HFFc6 (cell line): ENCODE measurements at places on chromosomes 12 and 14. TPM values are rescaled to one million over a fixed set of nuclear protein-coding genes. Genes with fewer than 3 reads are reported as not detected.

The HOXC12 gene
- not detected in 3 replicates for total RNA-seq

The SCN8A gene
- 13.4 to 16.4 TPM (median 14.1 TPM) in 3 replicates for total RNA-seq

DNA sequence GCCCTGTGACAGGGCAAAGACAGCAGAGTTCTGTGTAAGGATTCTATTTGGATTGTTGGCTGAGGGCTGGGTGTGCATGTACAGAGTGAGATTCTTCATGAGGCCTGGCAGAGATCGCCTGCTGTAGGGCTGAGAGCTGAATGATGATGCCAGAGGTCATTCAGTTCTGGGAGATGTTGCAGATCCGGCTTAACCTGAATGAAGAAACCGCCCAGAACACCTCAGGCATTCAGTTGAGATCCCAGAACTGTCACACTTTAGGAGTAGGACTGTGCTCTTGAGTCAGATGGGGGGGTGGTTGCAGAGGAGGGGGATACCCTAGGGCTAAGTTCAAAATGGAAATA lies 5.8 kb upstream of the EVL start:
- H3K27ac ChIP-seq = no peak overlapping the region
- peaks cover 14% of the 10 kb centered on the region for H3K27me3 ChIP-seq
- H3K4me3 ChIP-seq = no peak overlapping the region

- no peaks in the 10 kb centered on the region; the same call in 1 of the 2 replicates for H3K27me3 ChIP-seq
- peak overlapping the region; percentile 92 for H3K27ac ChIP-seq
- H3K36me3 ChIP-seq = peaks cover 29% of the 10 kb centered on the region
These were observed 186.0 kb upstream of the HMGA2 start for GRCh38 chr12:65638324-65638723.

GRCh38 chr14:77148510-77149231 lies 7.1 kb upstream of the ZDHHC22 start:
- no peak for DNase-seq
- H3K27ac ChIP-seq = no peak overlapping the region
- no peaks in the 10 kb centered on the region for H3K4me1 ChIP-seq
- no peaks in the 10 kb centered on the region for H3K36me3 ChIP-seq
- H3K27me3 ChIP-seq = peaks cover 29% of the 10 kb centered on the region

The CMKLR1 gene
- total RNA-seq = not detected in 3 replicates

DNA sequence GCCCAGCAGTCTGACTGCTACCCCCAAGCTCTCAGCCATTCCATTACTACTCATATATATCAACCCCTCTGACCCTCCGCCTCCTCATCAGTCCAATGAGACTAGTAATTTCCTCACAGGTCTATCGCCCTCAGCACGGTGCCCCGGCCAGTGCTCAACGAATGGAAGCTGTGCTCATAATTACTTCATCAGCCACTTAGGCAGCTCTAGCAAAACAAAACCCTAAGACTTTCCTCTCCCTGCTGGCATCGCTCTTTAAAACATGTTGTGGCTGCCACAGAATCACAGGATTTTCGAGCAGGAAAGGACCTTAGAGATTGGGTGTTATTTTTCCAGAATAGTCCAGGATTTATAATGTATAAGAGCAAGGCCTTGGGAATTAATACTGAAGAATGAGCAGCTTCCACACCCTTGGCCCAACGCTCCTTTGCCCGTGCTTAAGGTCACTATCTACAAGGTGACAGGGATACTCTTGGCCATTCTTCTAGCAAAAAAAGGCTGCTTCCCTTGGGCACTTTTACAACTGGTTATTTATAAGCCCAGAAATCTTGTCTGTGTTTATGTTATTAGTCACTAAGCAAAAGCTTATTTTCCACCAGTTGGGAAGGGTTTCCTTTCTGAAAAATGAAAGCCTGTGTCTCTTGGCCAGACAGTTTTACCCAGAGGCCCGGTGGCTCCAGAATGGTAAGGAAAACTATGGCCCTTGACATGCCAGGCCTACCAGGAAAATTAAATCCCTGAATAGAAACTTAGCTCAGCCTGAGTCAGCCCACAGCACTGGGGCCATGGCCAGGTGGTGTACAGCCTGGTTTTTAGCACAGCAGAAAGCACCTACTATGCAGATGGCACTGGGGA lies 47.9 kb downstream of the NUAK1 start:
- H3K36me3 ChIP-seq = peaks cover 44% of the 10 kb centered on the region
- peaks cover 2% of the 10 kb centered on the region for H3K27me3 ChIP-seq
- H3K4me1 ChIP-seq = peaks cover 71% of the 10 kb centered on the region

- no peak within 1 kb of the TSS for H3K27ac ChIP-seq
- H3K36me3 ChIP-seq = no peaks in the 10 kb centered on the region
- peaks cover 5% of the 10 kb centered on the region for H3K27me3 ChIP-seq
- no peak within 1 kb of the TSS for H3K4me3 ChIP-seq
These were observed at the start of gene FZD10 for GRCh38 chr12:130162267-130162666. TSS of gene FZD10 (plus strand) at chr12:130162464. CDS start at chr12:130162943, 479 bp downstream.

- H3K4me3 ChIP-seq = no peak overlapping the region
- no peaks in the 10 kb centered on the region; the same call in 1 of the 2 replicates for H3K27me3 ChIP-seq
- no peaks in the 10 kb centered on the region; the same call in 1 of the 2 replicates for H3K36me3 ChIP-seq
- no peaks in the 10 kb centered on the region for H3K4me1 ChIP-seq
- DNase-seq = no peak
These were observed 43.0 kb downstream of the SERPINA3 start for GRCh38 chr14:94655169-94655710.

The SCNN1A gene
- total RNA-seq = not detected in 3 replicates

DNA sequence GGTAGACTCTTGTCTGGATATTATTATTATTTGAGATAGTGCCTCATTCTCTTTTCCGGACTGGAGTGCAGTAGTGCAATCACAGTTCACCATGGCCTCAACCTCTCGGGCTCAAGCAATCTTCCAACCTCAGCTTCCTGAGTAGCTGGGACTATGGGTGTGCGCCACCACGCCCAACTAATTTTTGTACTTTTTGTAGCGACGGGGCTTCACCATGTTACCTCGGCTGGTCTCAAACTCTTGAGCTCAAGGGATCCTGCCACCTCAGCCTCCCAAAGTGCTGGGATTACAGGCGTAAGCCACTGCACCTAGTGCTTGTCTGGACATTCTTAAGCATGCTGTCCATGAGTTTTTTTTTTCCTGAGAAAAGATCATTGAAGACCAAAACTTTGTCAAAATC lies 498.9 kb upstream of the RGS6 start:
- no peak for DNase-seq
- peaks cover 22% of the 10 kb centered on the region for H3K36me3 ChIP-seq
- H3K27me3 ChIP-seq = peaks cover 3% of the 10 kb centered on the region

- peaks cover 5% of the 10 kb centered on the region for H3K27me3 ChIP-seq
- H3K36me3 ChIP-seq = peaks cover 8% of the 10 kb centered on the region
- H3K27ac ChIP-seq = no peak overlapping the region
- DNase-seq = no peak
- peaks cover 27% of the 10 kb centered on the region for H3K4me1 ChIP-seq
- H3K4me3 ChIP-seq = peak overlapping the region; percentile 75
These were observed 100.7 kb downstream of the APAF1 start for GRCh38 chr12:98745578-98746391.

DNA sequence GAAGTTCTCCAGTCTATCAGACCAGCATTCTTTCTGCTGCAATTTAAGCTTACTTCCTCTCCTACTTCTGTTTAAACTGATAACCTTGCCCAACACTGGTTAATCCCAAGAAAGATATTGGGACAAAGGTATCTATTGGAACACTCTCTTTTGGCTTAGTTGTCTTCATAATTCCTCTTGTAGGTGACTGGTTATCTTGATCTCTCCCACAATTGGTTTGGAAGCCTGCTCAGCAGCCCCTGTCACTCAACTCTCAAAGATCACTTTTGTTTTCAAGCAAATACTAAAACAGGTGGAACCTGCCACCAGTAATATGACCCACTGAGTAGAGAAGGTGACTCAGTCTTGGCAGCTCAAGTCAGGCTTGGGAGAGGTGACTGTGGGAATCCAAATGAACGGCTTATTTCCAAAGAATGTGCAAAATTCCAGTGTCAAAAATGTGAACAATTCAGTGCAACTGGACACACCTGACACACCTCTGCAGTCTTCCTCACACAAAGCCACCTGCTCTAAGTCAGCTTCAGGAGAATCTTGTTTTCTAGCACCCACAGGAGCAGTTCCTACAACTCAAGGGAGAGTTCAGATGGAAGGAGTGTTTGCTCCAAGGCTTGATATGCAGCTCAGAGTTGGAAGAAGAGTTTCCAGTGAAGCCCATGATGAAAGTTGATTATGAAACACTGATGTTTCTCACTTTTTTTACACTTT lies 83.2 kb upstream of the SLC38A2 start:
- DNase-seq = no peak
- peaks cover 14% of the 10 kb centered on the region for H3K36me3 ChIP-seq
- peaks cover 1% of the 10 kb centered on the region; the same call in 1 of the 2 replicates for H3K27me3 ChIP-seq
- peak overlapping the region; percentile 60 for H3K27ac ChIP-seq

The SIX6 gene
- not detected in 3 replicates for total RNA-seq

DNA sequence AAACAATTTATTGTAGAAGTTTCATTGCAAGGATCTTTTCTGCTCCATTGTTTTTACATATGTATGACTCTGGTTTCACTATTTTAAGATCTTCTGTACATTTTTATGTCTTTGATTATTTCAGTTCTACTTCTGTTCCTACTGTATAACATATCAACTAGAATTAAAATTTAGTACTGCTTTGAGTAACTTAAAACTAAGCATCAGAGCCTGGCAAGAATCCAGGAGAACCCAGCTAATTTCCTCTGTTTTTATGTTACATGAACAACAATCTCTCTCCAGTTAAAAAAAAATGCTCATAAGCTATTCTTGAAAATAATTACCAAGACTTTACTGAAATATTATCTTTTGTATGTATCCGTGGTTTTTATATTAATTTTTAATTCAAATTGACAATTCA lies 370.7 kb downstream of the TMTC2 start:
- no peaks in the 10 kb centered on the region for H3K4me1 ChIP-seq
- no peak for DNase-seq
- no peaks in the 10 kb centered on the region for H3K27me3 ChIP-seq
- no peak overlapping the region for H3K4me3 ChIP-seq
- no peaks in the 10 kb centered on the region for H3K36me3 ChIP-seq

- peaks cover 32% of the 10 kb centered on the region for H3K36me3 ChIP-seq
- H3K27me3 ChIP-seq = peaks cover 2% of the 10 kb centered on the region
- H3K4me1 ChIP-seq = peaks cover 6% of the 10 kb centered on the region; the same call in 1 of the 2 replicates
- H3K27ac ChIP-seq = no peak overlapping the region
These were observed 64.4 kb downstream of the TTLL5 start for GRCh38 chr14:75725481-75725880.

- no peak for DNase-seq
- no peak overlapping the region for H3K4me3 ChIP-seq
- H3K27ac ChIP-seq = no peak overlapping the region
- peaks cover 8% of the 10 kb centered on the region for H3K4me1 ChIP-seq
- H3K36me3 ChIP-seq = 0 out of 2 replicates have a peak, but pooled peaks cover 5% of the 10 kb centered on the region
- peaks cover 2% of the 10 kb centered on the region for H3K27me3 ChIP-seq
These were observed 17.1 kb downstream of the POU6F1 start for GRCh38 chr12:51200806-51201205.

- peak overlapping the region; percentile 97 for H3K27ac ChIP-seq
- no peaks in the 10 kb centered on the region; the same call in 1 of the 2 replicates for H3K36me3 ChIP-seq
- no peak for DNase-seq
- peaks cover 3% of the 10 kb centered on the region for H3K27me3 ChIP-seq
- H3K4me3 ChIP-seq = peak overlapping the region; percentile 72
These were observed 805 bp upstream of the KRT7 start for GRCh38 chr12:52232203-52232673.

- H3K4me3 ChIP-seq = no peak overlapping the region; the same call in 1 of the 2 replicates
- no peak overlapping the region for H3K27ac ChIP-seq
- H3K27me3 ChIP-seq = peaks cover 5% of the 10 kb centered on the region; the same call in 1 of the 2 replicates
- DNase-seq = no peak
These were observed 71.2 kb downstream of the RASSF8 start for GRCh38 chr12:26029736-26030022.

DNA sequence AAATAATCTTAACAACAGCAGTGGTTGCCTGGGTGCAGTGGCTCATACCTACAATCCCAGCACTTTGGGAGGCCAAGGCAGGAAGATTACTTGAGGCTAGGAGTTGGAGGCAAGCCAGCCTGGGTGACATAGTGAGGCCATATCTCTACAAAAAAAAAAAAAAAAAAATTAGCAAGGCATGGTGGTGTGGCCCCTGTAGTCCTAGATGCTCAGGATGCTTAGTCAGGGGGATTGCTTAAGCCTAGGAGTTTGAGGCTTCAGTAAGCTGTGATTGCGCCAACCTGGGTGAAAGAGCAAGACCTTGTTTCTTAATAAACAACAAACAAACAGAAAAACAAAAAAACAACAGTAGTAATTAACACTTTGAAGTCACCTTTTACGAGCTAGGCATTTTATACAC lies 642 bp upstream of the ACSM4 start:
- H3K4me1 ChIP-seq = no peaks in the 10 kb centered on the region
- no peaks in the 10 kb centered on the region for H3K36me3 ChIP-seq
- H3K27ac ChIP-seq = no peak overlapping the region
- no peak overlapping the region for H3K4me3 ChIP-seq

DNA sequence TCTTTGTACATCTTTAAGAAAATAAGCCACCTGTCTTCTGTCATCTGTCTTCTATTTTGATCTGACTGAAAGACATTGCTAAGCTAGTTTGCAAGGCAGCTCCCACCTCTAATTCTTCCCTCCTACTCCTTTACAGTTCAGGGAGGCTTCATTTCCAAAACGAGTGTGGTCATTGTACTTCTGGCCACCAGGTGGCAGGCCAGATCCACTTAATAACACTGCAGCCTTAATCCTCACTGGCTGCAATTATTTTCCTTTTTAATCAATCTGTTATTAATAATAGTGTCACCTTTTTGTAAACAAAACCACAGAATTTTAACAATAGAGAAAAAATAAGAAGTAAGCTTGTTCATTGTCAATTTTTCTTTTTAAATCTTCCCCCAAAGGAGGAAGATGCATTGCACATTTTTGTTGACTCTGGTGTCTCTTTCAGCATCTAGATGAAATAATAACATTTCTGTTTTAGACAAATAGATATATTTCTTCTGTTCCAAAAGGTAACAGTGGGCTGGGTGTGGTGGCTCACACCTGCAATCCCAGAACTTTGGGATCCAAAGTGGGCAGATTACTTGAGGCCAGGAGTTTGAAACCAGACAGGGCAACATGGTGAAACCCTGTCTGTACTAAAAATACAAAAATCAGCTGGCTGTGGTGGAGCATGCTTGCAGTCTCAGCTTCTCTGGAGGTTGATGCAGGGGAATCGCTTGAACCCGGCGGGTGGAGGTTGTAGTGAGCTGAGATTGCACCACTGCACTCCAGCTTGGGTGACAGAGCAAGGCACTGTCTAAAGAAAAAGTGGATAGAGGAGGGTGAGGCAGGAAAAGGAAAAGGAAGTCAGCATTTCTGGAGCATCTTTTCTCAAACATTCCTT lies 23.3 kb downstream of the GABARAPL1 start:
- peaks cover 22% of the 10 kb centered on the region for H3K36me3 ChIP-seq
- no peak overlapping the region for H3K4me3 ChIP-seq
- H3K27ac ChIP-seq = no peak overlapping the region
- H3K27me3 ChIP-seq = no peaks in the 10 kb centered on the region; the same call in 1 of the 2 replicates
- peak; percentile 6 for DNase-seq
